AG04450 (cell line): ENCODE measurements at places on chromosomes 3 and 15. TPM values are rescaled to one million over a fixed set of nuclear protein-coding genes. Genes with fewer than 3 reads are reported as not detected.

The CHDH gene
- polyA plus RNA-seq = 0.01 and 0.02 TPM in 2 replicates

The CPB1 gene
- not detected in 2 replicates for polyA plus RNA-seq

The AMT gene
- polyA plus RNA-seq = 5.5 and 7.0 TPM in 2 replicates

The ROBO1 gene
- polyA plus RNA-seq = 61.6 and 66.0 TPM in 2 replicates

The SPRED1 gene
- polyA plus RNA-seq = 10.7 and 15.1 TPM in 2 replicates

The POC1A gene
- 4.1 and 4.5 TPM in 2 replicates for polyA plus RNA-seq

The FMN1 gene
- 3.1 and 3.7 TPM in 2 replicates for polyA plus RNA-seq

The ARPIN gene
- polyA plus RNA-seq = 11.1 and 11.8 TPM in 2 replicates

The NR1I2 gene
- polyA plus RNA-seq = not detected in 2 replicates
